Foreskin melanocyte (primary cell): ENCODE measurements at places on chromosomes 12 and 14.

GRCh38 chr14:60845523-60845922 is 111.0 kb downstream of the MNAT1 start:
- no peak for DNase-seq

GRCh38 chr12:106845902-106846301 is 71.4 kb downstream of the RIC8B start:
- no peak for DNase-seq

- DNase-seq = no peak
Observed at GRCh38 chr14:103527408-103528145, 1.4 kb upstream of the TRMT61A start.

DNA sequence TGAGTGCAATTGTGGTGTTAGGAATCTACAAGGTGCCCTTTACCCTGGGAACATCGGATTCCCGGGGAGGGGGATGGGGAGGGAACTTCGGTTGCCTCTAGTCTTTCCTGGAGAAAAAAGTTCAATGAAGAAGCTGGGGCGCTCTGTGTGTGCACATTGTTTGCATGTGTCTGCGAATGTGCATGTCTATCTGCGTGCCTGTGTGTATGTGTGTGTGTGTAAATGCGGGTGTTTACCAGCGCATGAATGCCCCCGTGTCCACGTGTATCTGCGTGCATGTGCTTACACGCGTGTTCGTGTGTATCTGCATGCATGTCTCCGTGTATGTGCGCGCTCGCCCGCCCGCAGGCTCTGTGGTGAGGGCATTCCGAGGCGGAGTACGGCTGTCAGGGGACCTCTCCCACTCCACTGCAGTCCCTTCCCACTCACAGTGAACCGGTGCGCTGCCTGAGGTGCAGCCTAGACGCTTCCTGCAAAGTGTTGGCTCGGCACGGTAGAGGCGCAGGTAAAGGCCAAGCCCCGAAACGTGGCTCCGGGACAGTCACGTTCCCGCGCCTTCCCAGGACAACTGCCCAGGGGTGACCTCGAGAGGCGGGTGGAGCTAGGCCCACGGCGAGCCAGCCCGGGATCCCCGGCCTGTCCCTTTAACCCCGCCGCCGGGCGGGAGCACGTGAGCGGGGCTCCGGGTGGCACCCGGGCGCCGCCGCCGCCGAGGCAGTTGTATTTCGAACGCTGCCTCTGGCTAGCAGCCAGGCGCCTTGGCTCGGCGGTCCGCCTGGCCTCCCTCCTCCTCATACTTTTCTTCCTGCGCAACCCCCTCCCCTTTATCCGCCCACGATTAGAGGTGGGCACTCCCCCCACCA is 539 bp upstream of the HMGA2 start:
- peak; percentile 17 for DNase-seq

GRCh38 chr12:113235976-113236375 is 14.7 kb downstream of the TPCN1 start:
- no peak for DNase-seq

GRCh38 chr12:27504507-27504906 is 19.5 kb upstream of the PPFIBP1 start:
- DNase-seq = peak; percentile 24

DNA sequence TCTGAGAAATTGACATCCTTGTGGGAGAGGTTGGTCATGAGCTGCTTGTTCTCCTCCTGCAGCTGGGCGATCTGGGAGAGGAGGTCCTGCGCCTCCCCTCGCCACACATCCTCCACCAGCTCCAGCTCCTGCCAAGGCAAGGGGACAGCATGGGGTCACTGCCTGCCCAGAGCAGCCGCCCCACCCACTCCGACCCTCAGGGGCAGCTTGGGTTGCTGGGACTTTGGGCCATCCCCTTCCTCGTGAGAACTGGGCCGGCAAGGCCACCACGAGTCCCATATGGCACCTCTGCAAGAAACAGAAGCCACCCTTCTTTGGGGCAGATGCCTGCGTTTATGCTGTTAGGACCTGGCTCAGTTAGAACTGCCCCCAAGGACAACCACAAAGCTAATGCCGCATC is 10.0 kb downstream of the RILPL1 start:
- no peak for DNase-seq

- no peak for DNase-seq
Observed at GRCh38 chr12:13948621-13949020, 32.8 kb downstream of the GRIN2B start.

- no peak for DNase-seq
Observed at GRCh38 chr14:101405171-101405883, 156.0 kb upstream of the DIO3 start.

DNA sequence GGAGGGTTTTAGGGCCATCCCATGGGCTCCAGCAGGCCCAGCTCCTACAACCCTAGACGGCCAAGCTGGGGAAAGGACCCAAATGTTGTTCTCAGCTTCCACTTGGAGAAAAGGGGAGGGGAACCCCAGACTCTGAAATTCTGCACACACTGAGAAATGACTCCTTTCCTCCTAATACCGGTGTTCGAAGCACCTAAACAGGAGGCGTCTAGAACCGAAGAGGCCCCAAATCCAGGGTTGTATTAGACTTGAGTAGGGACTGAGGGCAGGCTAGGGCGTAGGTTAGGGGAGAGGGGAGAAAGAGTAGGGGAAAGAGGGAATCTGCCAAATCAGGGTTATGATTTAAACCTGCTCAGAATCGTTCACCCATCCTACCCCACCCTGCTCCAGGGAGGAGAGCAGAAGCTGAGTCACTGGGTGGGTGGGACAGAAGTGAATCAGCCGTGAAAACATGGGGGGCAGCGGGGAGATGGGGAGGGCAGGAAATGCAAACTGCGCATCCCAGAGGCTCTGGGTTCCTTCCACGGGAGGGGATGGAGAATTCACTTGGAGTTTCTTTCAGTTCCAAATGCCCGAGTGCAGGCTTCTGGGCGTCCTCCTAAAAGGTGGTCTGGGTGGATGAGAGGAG is 1.0 kb downstream of the IGFBP6 start:
- no peak for DNase-seq

- no peak for DNase-seq
Observed at GRCh38 chr12:97305651-97306050, 157.0 kb upstream of the RMST start.

- no peak for DNase-seq
Observed at GRCh38 chr12:118050972-118051910, 9.7 kb downstream of the WSB2 start.

GRCh38 chr12:50061171-50061570 is 3.8 kb downstream of the ASIC1 start:
- DNase-seq = peak; percentile 15

GRCh38 chr12:65825183-65825506 is 862 bp downstream of the HMGA2 start:
- no peak for DNase-seq

GRCh38 chr12:106131676-106132075 is 7.1 kb downstream of the NUAK1 start:
- no peak for DNase-seq

GRCh38 chr12:21509768-21510167 is 8.2 kb downstream of the GOLT1B start:
- no peak for DNase-seq

- DNase-seq = no peak
Observed at GRCh38 chr12:5521456-5522325, 89.8 kb downstream of the NTF3 start.

GRCh38 chr12:14774906-14775635 is 28.2 kb downstream of the WBP11 start:
- peak; percentile 52 for DNase-seq

DNA sequence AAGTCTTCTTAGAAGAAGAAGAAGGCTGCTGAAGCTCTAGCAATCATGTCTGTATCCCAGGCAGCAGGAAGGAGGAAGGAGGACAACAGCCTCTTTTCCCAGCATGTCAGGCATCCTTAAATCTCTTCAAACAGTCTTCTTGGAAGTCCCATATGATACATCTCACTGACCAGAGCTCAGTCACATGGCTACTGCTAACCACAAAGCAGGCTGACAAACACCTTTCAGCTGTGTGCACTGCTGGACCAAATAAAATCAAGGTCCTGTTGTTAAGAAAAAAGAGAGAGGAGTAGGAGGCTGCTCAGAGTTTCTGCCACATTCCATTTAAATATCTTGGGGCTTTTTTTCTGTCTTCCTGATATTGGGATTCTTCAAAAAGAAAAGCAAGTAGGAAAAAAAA is 203.4 kb upstream of the PELI2 start:
- no peak for DNase-seq

DNA sequence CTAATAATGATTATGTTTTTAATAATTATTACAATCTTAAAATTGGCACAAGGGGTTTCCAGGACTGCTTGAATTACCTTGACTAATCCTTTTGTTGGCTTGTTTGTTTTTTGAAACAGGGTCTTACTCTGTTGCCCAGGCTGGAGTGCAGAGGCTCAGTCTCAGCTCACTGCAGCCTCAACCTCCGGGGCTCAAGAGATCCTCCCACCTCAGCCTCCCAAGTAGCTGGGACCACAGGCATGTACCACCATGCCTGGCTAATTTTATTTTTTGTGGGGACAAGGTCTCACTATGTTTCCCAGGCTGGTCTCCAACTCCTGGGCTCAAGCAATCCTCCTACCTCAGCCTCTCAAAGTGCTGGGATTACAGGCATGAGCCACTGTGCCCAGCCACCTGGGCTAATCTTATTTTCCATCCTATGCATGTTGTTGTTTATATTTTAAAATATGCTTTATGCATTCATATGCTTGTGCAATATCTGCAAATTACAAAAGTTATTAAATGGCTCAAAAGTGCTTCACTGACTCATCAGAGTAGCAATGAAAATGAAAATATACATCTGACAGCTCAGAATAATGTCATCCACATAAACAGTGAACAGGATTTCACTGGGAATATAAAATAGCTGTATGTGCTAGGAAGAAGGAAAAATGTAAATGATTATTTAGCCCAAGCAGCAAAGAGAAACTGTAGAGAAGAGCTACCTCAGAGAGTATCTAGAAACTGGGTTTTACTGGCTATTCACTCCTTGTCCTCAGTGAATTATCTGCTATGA is 24.8 kb upstream of the PLEKHG6 start:
- DNase-seq = no peak

- DNase-seq = no peak
Observed at GRCh38 chr12:32497864-32498263, 98.5 kb downstream of the FGD4 start.

DNA sequence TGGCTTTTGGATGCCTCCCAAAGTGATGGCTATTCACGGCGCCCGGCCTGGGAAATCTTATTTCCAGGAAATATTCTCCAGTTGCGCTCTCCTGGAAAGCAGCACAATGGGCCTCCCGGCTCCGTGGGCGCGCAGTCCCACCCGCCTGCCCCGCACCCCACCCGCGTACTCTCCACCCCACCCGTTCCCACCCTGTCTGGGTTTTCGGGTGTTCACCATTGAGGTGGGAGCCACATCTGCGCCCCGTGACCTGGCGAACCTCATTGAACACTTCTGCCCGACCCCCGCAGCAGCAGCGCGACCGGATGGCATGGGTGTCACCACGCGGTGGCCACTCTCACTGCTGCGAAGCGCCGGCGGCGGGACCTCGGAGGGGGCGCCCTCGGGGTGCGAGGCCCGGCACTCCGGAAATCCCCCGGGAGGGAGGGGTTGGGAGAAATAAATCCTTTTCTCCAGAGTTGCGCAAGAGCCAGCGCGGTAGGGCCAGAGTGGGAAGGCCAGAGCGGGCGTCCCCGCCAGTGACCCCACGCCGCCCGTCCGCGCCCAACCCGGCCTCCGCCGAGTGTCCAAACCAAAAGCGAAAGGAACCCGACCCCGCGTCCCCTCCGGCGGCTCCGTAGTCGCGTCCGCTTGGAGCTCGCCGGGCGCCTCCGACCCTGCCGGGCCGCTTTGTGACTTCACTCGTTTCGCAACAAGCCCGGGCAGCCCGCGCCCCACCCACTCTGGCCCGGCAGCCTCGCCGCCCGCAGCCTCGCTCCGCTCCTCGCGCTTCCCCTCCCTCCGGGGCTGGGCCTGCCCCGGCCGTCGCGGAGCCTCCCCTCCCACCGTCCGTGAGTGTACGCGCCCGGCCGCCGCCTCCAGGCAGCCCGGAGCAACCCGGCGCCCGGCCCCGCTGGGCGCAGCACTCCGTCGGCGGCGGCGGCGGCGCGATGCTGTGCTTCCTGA is at the start of gene DRAM1:
Gene DRAM1 (plus strand): TSS at position 720 of the 945 bp plus-strand sequence. CDS start 210 bp downstream, at position 930.
- DNase-seq = peak; percentile 70

- DNase-seq = no peak
Observed at GRCh38 chr12:94879542-94879941, 124.0 kb downstream of the NDUFA12 start.

DNA sequence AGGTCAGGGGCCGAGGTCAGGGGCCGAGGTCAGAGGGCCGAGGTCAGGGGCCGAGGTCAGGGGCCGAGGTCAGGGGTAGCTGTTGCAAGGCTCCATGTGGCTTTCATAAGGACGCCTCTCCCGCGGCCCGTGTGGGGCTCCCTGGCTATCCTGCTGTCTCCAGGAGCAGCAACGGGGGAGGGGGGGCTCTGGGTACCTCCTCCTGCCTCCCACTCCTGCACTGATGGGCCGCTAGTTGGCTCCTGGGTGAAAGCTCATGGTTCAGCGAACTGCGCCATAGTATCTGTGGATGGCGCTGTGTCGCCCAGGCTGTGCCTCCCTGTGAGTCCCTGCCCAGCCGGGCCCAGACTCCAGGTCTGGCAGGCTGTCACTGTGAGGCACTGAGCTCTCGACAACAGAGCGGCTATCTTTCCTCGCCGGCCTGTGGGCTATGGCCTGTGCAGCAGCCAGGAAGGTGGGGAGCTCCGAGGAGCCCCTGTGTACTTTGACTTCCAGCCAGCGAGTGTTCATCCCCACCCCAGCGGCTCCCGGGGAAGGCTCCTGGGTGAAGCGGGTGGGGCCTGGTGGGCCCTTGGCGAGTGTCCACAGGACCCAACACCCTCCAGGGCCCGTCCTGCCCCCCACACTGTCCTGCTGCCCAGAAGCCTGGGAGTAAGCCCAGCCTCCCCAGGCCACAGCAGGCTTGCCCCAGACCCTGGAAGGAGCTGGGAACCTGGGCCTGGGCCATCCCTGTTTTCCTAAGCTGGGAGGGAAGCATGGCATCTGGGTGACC is 8.1 kb downstream of the RFLNA start:
- DNase-seq = no peak

DNA sequence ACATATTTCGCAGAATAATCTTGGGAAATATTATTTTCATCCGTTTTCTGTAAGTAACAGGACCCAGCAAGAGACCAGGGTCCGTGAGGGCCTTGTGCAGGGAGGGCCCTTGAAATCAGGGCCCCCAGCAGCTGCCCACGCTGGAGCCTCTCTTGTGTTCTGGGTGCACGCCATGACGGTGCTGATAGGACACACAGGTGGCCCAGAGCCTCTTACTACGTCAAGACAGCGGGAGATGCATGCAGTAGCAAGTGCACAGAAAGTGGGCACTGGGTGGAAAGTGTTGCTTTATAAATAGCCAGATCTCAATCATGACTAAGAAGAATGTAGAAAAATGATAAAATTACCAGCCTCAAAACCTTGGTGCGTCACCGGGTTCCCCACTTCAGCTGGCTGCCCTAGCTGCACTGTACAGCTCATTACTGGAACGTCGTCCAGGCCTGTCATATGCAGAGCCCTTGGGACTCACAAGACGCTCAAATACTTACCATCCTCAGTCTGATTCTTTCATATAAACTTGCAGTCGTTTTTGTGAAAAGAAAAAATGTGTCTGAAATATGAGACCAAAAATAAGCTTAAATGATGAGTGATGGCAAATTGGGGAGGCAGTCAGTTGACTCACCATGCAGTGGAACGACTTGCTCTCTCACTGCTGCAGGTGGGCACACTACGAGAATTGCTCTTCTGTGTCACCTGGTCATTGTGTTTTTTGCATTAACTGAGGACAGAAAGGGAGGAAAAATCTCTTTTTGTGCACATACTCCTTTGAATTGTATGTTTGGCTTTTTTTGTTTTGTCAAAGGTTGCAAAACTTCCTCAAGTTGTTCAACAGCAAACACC is 68.2 kb downstream of the DDX51 start:
- DNase-seq = no peak
